ENCODE measurements at places on chromosomes 3 and 15.

DNA sequence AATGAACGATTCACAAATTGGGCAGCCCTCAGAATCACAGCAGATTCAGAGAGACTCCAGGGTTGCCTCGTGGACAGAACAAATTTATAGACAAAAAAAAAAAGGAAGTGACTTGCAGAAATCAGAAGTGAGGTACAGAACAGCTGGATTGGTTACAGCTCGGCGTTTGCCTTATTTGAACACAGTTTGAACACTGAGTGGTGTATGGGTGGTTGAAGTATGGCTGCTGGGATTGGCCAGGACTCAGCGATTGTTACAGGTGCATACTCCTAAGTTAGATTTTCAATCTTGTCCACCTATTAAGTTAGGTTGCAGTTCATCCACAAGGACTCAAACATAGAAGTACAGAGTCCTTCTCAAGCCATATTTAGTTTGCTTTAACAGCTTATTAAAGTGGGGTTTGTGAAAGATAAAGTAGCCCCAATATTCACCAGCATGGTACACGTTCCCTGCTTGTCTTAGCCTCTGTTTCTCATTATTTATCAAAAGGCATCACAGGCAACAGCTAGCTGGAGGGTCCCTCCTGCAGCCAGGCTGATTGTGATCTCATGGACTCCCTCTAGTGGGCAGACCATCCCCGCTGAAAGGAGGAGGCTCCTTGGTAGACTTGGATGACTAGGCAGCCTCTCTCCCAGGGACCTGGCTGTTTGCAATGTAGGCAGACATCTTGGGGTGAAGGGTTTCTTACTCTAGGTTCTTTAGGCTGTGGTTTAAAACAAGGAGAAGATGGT, 17.6 kb upstream of the ALDH1L1 start:
- peak; percentile 1 for DNase-seq

- DNase-seq: no peak
These were observed 14.2 kb downstream of the PDIA5 start for GRCh38 chr3:123080864-123081562.

- DNase-seq: no peak
These were observed 1.4 kb upstream of the KBTBD8 start for GRCh38 chr3:66996696-66997095.

DNA sequence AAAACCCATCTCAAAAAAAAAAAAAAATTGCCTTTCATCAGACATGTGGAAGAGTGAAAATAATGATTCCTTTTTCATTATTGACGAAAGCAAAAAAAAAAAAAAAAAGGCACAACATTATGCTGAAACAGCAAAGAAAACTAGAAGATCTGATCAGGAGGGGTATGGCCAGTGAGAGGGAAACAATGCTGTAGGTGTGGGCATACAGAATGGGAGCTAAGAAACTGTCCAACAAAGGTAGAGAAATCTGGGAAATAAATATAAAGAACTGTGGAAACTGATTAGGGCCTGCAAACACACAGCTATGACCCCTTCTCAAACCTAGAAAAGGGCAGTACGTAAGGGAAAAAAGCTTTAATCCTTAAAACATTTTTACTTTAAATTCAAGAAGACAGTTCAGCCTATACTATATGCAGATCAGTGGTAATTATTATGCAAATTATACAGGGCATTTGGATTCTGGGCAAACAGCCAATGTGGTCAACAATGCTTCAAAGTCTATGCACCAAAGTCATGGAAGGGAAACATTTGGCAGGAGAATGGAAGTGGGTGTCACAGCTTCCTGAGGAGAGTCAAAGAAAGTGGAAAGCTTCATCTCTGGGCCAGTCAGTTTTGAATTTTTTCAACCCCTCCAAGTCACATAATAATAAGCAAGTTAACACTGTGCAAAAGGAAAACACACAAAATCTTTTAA, 68.3 kb upstream of the SLC12A8 start:
- no peak for DNase-seq

DNA sequence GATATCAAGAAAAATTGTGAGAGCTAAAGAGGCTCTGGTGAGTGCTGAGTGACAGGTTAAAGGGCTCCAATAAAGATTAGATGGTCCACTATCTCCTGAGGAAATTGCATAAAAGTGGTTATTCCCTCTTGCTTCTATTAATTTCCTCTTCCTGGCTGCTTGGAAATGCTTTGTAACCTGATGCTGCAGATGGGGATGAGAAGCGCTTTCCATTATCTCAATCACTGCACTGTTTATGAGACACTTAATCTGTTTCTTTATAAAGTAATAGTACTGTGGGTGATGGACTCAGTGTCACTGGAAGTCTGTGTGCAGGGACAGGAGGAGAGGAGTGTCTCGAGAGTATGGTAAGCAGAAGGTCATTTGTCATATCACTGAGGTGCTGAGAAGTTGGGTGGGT, 305.3 kb downstream of the EPHB1 start:
- DNase-seq: no peak

GRCh38 chr3:101391413-101391950, 71.1 kb upstream of the IMPG2 start:
- DNase-seq: no peak

GRCh38 chr3:194854206-194854605, 168.5 kb downstream of the FAM43A start:
- DNase-seq: no peak

GRCh38 chr15:63408524-63408923, 26.9 kb upstream of the CA12 start:
- no peak for DNase-seq

- DNase-seq: no peak
These were observed 80.0 kb downstream of the MITF start for GRCh38 chr3:69819282-69819681.

DNA sequence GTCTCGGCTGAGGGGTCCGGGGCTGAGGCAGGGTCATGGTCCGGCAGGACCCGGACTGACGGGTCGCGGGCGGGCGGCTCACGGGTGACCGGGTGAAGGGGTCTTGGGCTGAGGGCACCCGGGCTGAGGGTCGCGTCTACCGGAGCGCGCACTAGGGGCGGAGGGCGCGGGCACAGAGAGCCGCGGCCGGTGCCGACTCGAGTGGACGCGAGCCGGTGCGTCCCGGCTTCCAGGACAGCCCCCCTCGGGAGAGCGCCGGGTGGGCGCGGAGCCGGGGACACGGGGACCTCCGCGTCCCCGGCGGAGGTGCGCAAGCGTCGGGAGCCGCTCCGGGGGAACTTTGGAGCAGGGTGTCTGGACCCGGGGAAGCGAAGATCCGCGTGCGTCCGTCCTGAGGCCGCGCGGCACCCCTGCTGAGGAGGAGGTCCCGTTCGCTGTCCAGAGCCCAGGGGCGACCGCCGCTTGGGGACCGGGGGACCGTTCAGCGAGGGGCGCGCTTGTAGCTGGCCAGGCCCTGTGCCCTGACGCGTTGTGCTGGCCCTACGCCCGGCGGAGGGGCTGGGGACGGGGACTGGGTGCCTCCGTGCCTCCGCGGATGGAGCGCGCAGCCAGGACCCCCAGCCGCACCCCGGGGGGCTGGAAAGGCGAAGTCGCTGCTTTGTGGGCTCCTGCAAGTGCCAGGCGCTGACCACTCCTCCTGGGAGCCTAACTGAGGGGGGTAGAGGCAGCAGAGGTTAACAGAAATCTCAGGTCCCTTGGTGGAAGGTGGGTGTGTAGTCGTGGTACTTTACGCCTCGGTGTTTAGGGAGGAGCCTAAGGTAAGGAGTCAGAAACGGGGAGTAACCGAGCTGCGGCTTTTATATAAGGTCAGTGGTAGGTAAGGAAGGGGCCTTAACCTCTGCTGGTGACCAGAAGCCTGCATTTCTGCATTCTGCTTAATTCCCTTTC, at the start of gene PPARG:
TSS of gene PPARG (plus strand) at position 889 of the 948 bp plus-strand sequence. CDS start 90,642 bp downstream, outside the sequence.
- DNase-seq: no peak
